NCI-H1092 (cell line): ENCODE measurements at places on chromosomes 5 and 9.

- no peak for DNase-seq
Observed at GRCh38 chr9:82410866-82411265, 422.3 kb downstream of the SPATA31D1 start.

DNA sequence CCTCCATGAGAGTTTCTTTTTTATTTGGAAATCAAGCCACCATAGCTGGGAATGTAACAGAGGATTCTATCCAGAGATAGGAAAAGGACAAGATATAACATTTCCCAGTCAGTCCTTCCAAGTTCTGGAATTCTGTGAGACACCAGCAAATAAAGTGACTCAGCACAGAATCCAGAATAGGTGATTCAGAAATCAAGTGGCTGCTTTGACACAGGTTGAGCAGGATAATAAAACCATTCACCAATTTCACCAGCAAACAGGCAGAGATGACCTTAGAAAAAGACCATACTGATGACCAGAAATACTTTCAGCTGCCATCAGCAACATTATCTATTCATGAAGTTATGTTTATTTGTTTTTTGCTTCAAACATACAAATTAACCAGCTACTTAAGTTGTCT lies 491.5 kb upstream of the TUSC1 start:
- DNase-seq = no peak

GRCh38 chr5:170584003-170584402 lies 80.2 kb downstream of the KCNIP1 start:
- no peak for DNase-seq

DNA sequence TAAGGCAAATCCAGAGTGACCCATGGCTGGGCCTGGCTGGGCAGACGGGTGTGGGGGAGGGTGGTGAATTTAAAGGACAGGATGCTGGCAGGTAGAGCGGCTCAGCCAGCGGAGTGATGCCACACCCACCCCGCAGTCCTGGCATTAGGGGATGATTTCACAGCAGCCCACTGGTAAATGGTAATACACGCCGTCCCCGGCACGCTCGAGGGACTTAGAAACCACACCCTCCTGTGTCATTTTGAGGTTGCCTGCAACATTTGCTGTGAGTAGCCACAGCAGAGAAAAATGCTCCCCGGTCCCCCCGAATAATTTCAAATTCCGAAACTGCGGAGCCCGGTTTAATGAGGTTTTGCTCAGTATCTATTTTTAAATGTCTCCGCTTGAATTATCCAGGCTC lies 71.3 kb upstream of the FCN2 start:
- no peak for DNase-seq

- DNase-seq = no peak
Observed at GRCh38 chr5:76085243-76085579, 2.0 kb downstream of the SV2C start.

DNA sequence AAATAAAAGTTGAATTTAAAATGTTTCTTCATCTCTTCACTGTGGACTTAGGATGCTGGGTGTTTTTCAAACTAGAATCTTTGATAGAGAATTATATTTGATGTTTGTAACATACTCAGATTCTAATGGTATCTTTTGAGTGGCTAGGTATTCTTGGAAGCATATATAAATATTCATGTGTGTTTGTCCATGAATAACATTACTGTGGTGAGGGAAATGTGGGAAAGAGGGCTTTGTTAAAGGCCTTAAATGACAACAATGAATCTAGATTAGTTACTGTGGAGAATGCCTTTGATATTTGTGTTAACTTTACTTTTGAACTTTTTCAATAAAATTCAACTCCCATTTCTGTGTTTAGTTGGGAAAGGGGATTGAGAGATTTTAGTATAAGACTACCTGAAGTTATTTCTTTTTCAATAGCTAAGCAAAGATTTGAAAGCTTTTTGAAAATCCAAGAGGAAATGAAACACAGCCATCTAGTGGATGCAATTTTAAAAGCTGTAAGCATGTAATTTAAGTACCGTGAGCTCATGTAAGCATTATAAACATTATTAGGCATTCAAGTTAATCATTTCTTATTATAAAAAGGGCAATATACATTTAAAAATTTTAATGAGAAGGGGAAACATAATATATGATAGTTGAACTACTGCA lies 69.6 kb downstream of the CCDC171 start:
- no peak for DNase-seq

GRCh38 chr5:161944974-161945373 lies 97.1 kb downstream of the GABRA1 start:
- no peak for DNase-seq

- DNase-seq = no peak
Observed at GRCh38 chr5:55231919-55232270, 1.5 kb downstream of the CCNO start.

DNA sequence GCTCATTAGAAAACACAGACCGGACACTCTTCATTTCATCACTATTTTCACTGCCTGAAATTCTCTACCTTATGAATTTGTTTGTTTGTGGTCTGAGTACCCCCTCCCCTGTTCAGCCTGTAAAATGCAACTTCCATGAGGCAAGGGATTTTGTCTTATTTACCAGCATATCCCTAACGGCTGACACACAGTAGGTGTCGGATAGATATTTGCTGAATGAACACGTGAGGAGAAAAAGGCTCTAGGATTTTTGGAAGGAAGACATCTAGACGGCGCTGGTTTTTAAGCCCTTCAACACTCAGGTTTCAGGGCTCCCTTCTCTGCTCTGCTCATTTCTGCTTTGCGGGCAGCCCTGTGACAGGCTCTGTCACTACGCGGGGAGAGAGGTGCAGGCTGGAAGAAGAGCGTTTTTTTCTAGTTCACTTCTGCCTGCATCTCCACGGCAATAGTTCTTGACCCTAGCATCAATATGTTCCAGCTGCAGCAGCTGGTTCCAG lies 41.0 kb downstream of the KCNMB1 start:
- DNase-seq = no peak

DNA sequence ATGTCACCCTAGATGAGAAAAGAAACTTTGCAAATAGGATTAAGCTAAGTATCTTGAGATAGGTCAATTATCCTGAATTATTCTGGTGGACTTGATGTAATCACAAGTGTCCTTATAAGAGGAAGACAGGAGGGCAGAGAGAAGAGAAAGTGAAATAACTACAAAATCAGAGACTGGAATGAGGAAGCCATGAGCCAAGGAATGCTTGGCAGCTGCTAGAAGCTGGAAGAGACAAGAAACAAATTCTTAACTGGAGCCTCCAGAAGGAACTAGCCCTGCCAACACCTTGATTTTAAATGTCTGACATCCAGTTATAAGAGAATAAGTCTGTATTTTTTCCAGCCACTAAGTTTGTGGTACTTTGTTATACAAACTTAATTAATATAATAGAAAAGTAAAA lies 480.0 kb downstream of the NR2F1-AS1 start:
- DNase-seq = no peak

DNA sequence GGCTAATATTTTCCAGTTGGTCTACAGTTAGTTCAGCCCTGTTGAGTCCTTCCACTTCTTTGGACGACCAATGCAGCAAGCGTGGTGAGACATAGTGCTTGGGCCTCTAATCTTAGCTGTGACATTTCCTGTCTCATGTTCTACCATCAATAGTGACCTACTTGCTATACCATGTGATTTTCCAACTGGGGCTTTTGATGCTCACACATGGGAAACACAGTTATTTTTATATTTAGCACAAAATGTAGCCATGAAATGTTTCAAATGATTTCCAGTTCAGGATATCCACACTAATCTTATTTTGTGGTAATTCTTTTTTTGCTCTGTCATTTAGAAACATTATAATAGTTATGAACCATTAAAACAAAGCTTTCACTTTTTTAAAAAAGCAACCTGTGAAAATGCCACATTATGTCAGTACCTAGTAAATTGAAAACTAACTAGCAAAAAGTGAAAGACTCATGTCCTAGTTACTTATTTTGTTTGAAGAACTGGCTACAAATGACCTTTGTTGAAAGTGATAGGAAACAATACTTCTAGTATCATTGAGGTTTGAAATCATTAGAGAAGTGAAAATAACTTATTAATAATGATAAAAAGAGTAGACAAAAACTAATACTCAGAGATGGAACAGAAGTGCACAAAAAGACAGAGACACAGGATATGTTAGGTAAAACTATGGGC lies 18.3 kb downstream of the MARCHF3 start:
- DNase-seq = no peak

DNA sequence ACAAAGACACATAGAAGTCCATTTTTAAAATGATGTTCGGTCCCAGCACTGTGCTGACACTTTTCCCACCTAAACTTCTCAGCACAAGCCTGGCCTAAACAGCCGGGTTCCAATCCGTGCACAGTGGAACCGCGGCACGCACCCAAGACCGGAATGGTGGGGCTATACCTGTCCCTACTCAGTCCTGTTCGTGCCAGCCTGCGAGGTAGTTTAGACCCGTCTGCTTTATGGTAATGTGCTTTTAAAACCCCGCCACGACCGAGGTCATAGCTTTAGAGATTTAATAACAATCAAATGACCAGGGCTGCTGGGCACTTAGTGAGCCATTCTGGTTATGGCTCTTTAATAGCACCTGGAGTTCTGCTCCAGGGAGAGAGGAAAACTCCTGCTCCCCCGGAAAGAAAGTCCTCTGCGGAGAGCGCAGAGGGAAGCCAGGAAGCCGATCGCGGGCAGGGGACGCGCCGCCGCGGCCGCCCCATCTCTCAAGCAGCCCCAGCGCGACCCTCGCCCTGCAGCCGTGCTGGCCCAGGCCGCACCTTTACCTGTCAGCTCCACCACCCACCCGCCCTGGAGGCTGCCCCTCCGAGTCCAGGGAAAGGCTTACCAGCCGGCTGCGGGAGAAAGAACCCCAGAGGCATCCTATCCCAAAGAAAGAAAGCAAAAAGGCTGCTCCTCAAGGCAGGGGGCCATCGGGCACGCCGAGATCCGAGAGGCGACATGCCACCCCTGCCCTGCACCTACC lies 511 bp downstream of the ARL15 start:
- no peak for DNase-seq

GRCh38 chr5:103428411-103428871 lies 134.1 kb downstream of the NUDT12 start:
- DNase-seq = peak; percentile 2

DNA sequence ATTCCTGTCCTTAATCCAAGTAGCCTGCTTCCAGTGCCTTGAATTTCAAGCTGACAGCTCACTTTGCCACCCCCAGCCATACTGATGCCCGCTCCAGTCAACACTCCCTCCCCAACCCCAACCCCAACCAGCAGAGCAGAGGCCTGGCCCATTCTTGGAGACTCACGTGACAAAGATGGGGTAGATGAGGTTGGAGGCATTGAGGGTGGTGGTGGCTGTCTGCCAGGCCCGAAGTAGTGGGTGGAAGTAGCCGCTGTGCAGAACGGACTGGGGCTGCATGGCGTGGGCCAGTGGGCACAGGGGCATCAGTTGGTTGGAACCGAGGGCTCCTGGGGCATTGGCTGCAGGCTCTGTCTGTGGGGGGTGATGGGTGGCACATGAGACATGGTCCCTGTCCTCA lies 7.8 kb downstream of the ALAD start:
- DNase-seq = no peak
